ENCODE measurements at places on chromosomes 5 and 9.
A peak's percentile ranks its signal among the peaks of the same experiment; 100 is the strongest.

DNA sequence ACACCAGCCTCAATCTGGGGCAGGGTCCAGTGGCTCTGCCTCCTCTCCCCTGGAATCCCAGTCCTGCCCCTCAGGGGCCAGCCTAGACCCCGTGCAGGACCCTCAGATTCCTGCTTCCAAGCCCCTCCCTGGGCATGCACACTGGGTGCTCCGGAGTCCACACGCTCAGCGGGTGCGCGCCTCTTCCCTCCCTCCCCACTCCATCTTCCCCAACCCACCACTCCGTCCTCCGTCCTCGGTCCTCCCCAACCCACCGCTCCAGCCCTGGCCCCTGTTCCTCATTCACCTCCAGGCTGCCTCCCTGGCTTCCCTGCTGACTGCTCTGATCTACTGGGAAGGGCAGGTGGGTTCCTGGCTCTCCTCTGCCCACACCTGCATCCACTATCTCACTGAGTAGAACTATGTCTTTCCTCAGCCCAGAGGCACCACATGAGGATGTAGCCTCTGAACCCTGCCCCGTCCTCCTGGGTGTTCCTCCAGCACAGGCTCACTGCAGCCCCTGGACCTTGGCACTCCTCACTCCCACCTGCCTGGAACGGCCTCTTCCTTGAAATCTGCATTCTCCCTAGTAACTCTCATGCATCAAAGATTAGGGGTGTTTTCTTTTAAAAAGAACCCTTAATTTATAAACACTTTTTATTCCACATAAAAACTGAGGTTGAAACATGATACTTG lies 92.8 kb downstream of the CAMSAP1 start:
- no peak for DNase-seq

GRCh38 chr9:122370869-122371755 lies at the start of gene PTGS1:
Gene PTGS1 (plus strand): TSS chr9:122371024. CDS start chr9:122371085, 61 bp downstream.
- peak; percentile 26 for DNase-seq

DNA sequence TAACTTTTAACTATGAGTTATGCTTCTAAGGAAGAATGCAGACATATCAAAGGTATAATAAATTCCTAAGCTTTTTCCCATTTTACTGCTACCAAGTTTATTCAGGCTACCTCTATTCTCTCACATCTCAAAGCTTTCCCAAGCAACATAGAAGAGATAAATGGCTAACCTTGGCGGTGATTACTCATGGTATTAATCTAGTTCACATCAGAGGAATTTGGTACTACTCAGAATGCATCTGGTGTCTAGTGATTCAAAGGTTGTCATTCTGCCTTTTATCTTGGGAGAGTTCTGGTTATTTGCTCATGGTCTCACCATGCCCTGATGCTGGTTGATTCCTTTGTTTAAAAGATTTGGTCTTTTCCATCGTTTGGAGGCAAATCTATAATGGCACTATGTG lies 182.7 kb downstream of the TAF11L14 start:
- no peak for DNase-seq

DNA sequence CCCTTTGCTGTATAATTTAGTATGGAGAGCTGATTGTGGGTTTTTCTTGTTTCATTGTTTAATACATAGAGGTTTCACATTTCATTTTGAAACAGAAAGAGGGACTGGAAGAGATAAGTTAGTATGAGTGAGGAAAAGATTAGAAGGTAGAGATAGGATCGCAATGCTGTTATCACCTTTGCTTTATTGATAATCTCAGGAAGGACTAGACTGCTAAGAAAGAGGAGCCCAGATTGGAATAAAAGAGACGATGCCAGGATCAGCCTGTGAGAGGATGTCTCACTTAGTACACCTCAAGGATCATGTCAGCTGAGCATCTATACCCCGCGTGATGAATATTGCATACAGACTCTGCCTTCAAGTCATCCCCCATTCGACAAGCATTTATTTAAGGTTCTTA lies 178.0 kb upstream of the DMAC1 start:
- DNase-seq = no peak

DNA sequence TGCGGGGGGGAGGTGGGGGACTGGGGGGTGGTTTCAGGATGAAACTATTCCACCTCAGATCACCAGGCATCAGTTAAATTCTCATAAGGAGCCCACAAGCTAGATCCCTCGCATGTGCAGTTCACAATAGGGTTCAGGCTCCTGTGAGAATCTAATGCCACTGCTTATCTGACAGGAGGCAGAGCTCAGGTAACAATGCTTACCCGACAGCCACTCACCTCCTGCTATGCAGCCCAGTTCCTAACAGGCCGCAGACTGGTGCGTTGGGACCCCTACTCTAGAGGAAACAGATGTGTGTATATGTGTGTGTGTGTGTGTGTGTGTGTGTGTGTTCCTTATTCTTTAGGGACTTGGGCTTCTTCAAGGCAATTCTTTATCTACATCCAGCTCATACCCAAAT lies 352.3 kb upstream of the CCNH start:
- no peak for DNase-seq

DNA sequence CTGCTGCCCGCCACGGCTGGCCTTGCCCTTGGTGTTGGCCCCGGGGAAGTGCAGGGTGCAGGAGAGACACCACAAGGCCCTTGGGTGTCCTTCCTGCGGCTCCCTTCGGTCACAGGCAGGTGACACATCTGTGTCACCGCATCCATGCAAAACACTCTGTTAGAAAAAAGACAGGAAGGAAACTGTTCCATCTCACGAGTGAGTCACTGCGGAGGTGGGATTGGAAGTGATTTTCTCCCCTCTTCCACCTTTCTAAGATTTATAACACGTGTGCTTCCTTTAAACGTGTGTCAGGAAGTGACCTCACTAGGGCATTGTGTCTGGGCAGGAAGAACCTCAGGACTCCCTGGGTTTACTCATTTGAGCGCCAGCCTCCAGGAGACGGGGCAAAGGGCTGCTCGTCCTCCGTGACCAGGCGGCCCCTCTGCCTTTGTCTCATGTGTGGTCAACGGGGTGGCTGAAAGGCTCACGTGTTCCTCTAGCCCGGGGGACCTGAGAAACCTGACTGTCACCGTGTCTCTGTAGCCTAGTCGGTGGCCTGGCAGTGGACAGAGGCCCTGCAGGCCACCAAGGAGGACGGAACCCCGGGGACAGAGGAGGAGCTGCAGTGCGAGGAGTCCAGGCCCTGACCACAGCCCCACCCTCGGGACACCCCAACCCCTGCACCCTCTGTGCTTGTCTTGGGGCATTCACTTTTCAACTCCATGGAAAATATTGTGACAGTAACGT lies 4.9 kb upstream of the LCN1 start:
- DNase-seq = no peak

DNA sequence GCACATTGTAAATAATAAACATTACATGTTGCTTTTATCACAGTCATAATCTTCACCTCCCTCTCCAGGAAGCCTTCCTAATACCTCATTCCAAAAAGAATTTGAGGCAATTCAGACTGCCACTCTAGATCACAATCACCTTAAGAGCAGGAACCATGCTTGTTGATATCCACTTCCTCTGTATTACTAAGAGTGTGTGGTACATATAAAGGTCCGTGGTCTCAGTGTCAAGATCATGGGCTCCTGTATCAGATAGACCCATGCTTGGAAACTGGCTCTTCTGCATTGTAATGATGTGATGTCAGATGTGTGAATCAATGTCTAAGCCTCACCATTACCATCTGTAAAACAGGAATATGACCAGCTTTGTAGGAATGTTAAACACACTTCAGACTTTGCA lies 114.1 kb downstream of the SPOCK1 start:
- DNase-seq = no peak

DNA sequence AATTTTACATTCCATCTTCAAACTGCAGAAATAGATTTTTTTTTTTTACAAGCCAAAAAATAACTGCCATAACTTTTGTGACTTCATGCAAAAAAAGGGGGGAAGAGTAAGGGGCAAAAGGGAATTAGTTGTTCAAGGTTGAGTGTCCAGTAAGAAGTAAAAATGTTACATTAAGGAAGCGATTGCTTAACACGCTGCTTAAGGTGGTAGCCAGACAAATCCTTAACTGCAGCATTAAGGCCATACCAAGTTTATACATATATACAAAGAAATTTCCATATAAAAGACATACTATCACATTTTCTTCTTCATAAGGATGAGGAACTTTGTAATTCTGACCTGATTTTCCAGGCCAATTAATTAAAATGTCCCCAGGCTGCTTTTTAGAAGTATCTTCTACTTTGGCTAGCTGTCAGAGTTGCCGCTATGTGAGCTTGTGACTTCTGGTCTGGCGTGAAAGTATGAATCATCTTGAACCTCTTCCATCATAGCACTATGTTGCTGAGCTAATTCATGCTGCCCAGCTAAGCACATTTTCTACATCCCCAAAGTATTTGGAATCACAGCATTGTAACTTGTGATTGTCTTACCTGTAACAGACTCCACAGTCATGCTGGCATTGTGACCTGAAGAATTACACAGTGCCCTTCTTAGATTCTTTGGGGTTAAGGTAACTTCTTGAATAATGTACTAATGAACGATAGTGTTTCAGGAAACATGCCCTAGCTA lies 40.0 kb downstream of the G3BP1 start:
- no peak for DNase-seq

DNA sequence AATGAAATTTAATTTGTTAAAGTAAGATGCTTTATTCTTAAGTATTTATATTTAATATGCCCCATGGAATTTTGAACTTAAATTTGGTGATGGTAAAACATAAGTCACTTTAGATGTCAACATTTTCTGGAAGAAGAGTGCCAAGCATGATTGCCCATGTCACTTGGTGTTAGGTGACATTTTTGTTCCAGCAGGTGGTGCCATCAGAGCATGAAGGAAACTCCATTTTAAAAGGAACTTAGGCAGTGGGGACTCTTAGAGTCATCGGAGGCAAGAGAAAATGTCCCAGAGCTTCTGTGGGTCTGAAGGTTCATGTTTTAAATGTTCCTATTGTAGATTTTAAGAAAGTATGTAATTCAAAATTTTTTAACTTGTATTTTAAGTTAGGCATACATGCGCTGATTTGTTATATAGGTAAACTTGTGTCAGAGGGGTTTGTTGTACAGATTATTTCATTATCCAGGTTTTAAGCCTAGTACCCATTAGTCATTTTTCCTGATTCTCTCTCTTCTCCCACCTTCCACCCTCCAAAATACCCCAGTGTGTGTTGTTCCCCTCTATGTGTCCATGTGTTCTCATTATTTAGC lies 789.3 kb downstream of the SEMA5A start:
- DNase-seq = no peak

- peak; percentile 61 for DNase-seq
Measured at GRCh38 chr9:89408628-89409101, 89.2 kb downstream of the SEMA4D start.

DNA sequence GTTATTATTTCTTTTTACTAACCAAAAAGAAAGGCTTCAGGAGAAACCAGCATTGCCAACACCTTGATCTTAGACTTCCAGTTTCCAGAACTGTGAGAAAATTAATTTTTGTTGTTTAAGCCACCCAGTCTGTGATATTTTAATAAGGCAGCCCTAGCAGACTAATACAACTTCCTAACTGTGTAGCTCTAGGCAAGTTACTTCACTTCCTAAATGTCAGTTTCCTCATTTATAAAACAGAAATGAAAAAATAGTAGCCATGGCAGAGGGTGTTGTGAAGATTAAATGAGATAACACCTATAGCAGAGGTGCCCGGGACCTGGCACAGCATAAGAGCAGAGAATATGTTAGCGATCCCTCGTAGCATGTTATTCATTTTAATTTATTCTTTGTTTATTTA lies 66.6 kb upstream of the HAND1 start:
- DNase-seq = no peak

- DNase-seq = no peak
Measured at GRCh38 chr5:171129308-171129707, 179.7 kb upstream of the TLX3 start.
